ENCODE measurements at places on chromosomes 6 and 20.

- DNase-seq: no peak
These were observed 11.3 kb downstream of the RAMACL start for GRCh38 chr6:166575205-166575604.

DNA sequence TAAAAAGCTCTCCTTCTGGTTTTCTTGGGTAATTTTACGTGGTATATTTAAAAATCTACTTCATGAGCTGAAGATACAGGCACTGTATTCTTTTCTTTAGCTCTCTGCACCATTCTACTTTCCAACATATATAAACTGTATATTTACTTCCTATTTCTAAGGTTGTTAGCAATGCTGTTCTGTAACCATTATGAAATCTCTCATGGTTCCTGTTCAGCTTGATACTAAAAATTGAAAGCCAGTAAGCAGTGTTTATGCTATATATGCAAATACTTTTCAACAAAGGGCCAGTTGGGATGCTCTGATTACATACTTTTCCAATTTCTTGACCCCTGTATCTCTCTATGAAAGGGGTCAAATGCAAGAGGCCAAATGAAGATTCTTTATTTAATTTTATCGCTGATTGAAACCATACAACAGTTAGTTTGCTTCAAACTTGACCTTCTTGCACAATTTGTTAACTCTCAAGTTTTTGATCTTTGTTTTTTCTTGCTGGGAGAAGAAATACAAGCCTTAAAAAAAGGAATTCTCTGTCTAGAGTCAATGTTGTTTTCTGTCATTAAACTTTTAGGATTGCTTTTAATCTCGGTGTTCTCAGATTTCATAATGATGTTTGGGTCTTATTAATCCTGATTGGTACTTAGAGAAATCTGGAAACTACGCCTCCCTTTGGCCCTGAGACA is 223.2 kb downstream of the PRL start:
- peak; percentile 31 for DNase-seq

- no peak for DNase-seq
These were observed 48.7 kb upstream of the RSPO3 start for GRCh38 chr6:127069659-127070279.

- DNase-seq: no peak
These were observed 23.9 kb upstream of the PXDC1 start for GRCh38 chr6:3775386-3775785.

DNA sequence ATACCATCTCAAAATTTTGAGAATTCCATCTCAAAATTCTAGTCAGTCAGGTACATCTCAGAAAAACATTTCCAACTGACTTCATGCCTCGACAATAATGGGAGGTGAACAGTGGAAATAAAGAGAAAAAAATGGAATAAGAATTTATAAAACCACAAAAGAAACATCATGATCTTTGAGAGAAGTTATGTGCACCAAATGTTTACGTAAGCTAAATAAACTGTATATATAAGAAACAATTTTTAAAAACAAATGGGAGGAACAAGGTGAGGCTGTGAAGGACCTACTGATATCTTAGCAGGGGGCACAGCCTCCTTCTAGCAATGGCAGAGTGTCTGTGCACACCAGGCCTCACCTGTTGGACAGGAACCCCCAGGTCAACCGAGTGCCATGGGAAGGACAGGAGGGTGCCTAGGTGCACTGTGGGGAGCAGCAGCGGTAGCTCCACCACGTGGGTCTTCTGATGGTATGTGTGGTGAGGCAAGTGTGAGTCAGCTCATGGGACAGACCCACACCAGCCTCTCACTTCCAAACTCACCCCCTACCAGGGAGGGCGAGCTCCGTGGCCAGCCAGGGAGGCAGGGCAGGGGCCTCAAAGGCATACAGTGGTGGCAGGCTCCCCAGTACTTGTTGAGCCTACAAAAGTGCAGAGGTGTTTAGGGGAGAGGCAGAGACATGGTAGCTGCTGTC is 23.2 kb downstream of the DIDO1 start:
- DNase-seq: no peak
